ENCODE measurements at places on chromosomes 11 and 22.
A peak's percentile ranks its signal among the peaks of the same experiment; 100 is the strongest.

GRCh38 chr11:121810291-121810690 is 305.7 kb downstream of the BLID start:
- peak; percentile 73 for DNase-seq

DNA sequence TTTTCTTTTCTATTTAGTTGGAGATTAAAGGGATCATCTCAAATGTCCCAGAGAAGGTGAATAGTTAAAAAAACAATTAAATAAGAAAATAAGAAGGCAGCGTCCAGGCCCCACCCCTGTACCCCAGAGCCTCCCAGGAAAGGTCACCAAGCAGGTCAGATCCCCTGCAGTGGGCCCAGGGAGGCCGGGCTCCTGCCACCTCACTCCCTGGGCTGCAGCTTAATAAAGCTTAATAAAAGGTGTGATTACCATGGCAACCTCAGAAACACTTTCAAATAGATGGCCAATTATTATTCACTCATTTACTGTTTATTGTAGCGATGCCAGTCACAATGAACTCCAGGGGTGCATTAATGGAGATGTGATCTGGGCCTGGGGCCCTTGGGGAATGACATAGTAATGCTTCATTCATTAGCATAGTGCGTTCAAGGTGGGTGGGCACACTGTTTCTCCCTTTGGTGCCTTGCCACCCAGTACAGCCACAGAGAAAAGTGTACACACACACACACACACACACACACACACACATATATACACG is 386.2 kb downstream of the CADM1 start:
- no peak for DNase-seq

DNA sequence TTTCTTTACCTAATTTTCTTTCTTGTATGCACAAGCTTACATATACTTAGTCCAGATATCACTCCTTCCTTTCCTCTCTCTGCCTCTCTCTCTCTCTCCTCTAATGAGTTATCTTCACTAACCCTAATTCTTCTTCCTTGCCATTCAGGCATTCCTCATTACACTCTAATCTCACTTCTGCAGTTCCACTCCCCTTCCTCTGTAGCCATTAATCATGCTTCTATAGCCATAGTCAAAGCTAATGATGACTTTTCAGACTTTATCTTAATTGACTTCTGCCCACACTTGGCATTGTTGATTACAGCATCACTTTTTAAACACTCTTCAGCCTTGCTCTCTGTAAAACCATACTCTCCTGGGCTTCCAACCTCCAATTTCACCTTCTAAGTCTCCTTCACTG is 35.3 kb upstream of the SC5D start:
- DNase-seq, result no peak

GRCh38 chr22:37904572-37905533 is 1.2 kb upstream of the MICALL1 start:
- DNase-seq, result peak; percentile 100

DNA sequence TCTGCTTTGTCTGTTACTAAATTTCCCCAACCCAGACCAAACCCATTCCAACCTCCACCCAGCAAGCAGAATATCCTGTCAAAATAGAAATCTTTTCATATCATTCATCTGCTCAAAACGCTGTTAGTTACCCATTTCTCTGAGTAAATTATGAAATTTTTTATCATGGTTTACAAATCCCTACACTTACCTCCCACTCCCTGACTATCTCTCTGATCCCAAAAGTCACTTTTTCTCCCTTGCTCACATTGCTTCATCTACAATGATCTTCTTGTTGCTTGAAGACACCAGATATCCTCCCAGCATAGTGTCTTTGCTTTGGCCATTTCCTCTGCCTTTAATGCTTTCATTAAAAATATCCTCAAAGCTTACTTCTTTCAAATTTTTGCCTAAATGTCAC is 195.5 kb upstream of the CTSC start:
- DNase-seq, result no peak

DNA sequence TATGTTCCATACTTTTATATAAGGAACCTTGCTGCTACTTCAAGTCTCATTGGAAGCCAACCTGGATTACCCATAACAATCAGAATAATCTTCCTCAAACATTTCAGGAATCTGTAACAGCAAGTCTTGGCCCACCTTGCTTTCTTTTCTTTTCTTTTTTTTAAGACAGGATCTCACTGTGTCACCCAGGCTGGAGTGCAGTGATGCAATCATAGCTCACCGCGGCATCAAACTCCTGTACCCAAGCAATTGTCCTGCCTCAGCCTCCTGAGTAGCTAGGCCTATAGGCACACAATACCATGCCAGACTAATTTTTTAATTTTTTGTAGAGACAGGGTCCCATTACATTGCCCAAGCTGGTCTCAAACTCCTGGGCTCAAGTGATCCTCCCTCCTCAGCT is 29.3 kb upstream of the PRDM10 start:
- no peak for DNase-seq

DNA sequence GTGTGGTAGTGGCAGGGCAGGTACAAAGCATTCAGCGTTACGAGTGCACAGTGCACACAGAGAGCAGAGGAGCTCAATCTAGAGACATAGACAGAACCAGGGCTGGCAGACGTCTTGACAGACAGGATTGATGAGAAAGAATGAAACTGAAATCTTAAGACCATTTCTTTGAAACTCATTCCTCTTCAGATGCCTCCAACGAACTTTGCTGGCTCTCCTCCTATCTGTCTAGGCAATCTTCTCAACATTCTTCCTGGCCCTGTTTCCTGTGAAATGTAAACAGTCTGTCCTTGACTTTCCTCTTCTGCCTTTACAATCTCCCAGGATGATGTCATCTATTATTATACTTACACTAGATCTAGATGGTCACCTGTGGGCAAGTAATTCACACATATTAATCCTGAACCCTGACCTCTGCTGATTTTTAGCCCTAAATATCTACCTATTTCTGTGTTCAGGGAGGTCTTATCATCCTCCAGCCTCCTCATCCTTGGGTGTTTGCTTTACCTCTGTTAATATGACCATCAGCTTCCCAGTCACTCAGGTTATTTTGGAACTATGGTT is 119.5 kb downstream of the ENTHD1 start:
- DNase-seq, result no peak
